HL-60 (cell line): ENCODE measurements at places on chromosomes 2 and 18.

- no peak for DNase-seq
Measured at GRCh38 chr2:195600778-195601177, 56.2 kb upstream of the SLC39A10 start.

GRCh38 chr2:88697370-88698026, 6.0 kb downstream of the RPIA start:
- no peak for DNase-seq

DNA sequence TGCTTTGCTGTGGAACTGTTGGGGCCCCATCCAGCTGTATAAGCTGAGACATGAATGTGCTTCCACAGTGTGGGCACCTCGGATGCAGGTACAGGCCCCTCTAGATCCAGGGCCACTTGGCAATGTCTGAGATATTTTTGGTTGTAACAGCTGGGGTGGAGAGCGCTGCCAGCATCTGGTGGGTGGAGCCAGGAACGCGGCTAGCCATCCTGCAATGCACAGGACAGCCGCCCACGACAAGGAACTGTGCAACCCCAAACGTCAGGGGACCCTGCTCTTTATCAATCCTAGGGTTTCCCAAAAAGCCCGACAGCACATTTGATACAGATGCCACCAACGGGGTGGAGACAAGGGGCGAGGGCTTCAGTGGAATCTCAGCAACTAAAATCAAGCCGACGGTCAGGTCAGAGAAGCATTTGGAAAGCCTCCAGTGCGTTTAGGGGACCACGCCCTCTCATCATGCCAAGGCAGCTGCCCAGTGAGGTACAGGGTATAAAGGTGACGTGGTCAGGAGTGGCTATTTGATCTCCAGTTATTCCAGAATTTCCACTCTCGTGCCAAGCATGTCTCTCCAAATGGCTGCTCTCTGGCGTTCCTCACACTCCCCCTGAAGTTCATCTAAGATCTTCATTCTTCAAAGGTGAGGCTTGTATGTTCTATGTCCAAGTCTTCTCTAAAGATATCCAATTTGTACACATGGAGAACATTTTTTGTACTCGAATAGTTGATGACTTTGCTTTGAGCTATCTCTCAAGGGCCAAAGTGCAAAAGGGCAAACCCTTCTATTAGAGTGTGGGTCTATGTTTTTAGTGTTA, 55.7 kb downstream of the LRRFIP1 start:
- DNase-seq, result no peak

- DNase-seq, result no peak
Measured at GRCh38 chr18:73787316-73787715, 360.3 kb downstream of the FBXO15 start.

DNA sequence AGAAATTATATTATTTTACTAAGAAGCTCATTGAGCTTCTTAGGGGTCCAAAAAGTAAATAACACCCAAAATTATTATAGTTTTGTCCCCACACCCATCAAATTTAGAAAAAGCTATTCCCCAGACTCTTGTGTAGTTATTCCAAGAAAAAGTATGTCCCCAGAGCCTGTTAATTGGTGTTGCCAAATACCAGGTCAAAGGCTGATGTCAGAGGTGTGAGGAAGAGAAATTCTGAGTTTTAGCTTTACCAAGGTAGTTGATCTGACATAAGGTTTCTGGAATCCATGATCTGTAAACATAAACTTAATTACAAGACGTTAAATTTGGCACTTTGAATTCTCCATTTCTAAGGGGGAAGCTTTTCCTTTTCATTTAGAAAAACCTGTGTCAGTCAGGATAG, 29.3 kb upstream of the PSME4 start:
- DNase-seq, result no peak

- DNase-seq, result no peak
Measured at GRCh38 chr18:26436176-26437051, 111.9 kb downstream of the KCTD1 start.

GRCh38 chr2:133484106-133484505, 84.2 kb downstream of the NCKAP5 start:
- DNase-seq, result no peak

DNA sequence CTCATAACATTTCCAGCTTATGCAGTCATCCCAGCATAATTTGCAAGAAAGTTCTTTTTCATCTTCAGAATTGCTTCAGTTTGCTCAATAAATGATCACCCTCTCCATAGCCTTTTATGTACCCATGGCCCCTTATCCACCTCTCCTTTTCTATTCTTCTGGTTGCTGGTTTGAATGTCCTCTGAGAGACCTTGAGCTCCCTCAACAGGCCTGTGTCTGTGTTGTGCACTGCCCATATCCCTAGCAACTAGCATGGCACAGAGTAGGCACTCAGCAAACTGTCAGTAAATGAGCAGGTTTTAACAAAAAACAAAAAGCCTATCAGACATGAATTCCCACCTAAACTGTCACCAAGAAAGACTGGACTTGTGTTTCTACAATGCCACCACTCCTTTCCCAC, 160.5 kb downstream of the AKAIN1 start:
- DNase-seq, result no peak

- DNase-seq, result no peak
Measured at GRCh38 chr2:44130441-44130840, 38.2 kb upstream of the PPM1B start.

DNA sequence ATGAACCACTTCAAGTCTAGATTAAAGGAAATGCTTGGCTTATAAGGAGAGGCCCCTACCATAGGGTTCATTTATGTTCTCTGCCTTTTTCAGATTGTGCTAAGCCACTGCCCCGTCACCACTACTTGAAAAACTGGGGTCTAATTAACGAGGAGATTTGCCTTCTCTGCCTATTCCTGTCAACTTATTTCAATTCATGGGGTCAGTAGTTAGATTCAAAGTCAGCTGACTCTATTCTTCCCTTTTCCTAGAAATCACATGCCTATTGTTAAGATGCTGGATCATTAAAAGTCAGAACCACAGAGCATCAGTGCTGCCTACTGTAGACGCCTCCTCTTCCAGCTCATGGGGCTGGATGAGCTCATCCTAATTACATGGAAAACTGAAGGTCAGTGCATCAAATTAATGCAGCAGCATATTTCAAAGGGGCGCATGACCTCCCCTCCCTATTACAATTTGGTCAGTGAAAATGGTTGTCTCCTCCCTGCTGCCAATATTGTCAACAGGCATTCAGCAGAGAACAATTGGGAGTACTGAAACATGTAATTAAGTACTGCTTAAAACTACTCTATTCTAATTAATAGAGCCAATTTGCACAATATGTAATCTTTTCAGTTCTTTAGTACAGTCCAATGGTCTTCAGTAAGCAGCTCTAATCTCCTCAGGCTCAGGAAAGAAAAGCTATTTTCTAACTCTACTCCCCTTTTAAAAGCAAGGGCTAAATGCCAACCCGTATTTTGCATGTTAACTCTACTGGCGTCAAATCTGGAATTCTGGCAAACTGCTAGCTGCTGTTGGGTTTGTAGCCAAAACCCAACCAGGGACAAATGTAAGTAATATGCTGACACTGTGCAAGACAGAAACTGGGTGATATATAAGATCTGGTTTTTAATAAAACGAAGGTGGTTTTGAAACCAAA, 117.4 kb upstream of the ITGB6 start:
- no peak for DNase-seq

DNA sequence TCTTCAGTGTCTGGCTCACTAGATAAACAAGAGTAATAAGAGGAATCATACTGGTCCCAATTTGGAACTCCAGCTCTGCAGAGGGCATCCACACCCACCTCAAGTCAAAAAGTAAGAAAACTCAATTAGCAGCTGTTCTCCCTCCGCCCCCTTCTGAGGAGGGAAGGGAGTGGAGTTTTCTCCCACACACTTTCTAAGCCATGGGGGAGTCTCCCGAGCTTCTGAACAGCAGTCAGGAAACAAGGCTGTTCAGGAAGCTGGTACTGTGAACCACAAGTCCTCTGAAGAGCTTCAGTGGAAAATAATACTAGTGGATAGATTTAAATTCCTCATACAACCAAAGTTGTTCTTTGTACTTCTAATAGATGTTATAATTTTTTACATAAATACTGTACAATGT, 32.9 kb upstream of the SPTBN1 start:
- DNase-seq, result no peak

GRCh38 chr2:173750353-173750801, 214.8 kb downstream of the SP3 start:
- DNase-seq, result no peak

GRCh38 chr2:88159481-88159880, 10.7 kb upstream of the THNSL2 start:
- no peak for DNase-seq

DNA sequence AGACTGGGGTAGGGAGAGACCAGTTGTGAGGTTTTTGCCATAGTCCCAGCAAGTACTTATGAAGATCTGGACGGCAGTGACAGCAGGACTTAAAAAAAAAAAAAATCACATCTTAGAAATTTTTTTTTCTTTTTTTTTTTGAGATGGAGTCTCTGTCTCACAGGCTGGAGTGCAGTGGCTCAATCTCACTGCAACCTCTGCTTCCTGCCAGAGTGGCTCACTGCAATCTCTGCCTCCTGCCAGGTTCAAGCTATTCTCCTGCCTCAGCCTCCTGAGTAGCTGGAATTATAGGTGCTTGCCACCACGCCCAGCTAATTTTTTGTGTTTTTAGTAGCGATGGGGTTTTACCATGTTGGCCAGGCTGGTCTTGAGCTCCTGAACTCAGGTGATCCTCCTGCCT, 22.4 kb upstream of the STAT4 start:
- no peak for DNase-seq

GRCh38 chr2:14944562-14945346, 312.2 kb downstream of the LRATD1 start:
- DNase-seq, result no peak

GRCh38 chr18:23094411-23095190, 40.7 kb upstream of the CABLES1 start:
- no peak for DNase-seq

GRCh38 chr2:236568068-236568921, 1.3 kb upstream of the ACKR3 start:
- DNase-seq, result no peak

DNA sequence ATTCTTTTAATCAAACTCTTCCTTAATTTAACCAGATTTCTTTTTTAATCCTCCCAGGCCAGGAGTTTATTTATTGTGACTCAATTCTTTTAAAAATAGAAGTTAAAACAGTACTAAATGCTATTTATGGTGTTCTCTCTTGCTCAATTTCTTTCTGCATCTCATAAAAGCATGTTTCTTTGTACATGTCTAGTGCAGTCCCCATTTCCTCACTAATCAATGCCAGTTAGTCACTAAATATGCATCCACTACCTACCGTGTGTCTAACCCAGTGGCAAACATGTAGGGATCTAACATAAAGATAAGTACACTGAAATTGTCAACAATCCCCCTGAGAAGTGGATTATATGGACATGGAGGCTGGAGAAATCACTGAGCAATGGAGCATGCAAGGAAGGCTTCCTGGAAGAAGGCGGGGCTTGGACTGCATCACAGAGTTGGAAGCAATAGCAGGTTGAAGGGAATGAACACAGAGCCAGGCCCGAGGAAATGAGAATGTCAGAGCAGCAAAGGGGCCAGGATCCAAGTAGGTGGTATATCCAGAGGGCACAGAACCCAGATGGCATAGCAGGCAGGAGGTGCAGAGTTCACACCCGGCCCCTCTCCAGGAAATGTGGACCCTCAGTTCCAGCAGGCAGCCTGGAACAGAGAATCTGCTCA, 105.3 kb upstream of the FOSL2 start:
- no peak for DNase-seq

- no peak for DNase-seq
Measured at GRCh38 chr2:2871480-2872308, 505.9 kb downstream of the EIPR1 start.

DNA sequence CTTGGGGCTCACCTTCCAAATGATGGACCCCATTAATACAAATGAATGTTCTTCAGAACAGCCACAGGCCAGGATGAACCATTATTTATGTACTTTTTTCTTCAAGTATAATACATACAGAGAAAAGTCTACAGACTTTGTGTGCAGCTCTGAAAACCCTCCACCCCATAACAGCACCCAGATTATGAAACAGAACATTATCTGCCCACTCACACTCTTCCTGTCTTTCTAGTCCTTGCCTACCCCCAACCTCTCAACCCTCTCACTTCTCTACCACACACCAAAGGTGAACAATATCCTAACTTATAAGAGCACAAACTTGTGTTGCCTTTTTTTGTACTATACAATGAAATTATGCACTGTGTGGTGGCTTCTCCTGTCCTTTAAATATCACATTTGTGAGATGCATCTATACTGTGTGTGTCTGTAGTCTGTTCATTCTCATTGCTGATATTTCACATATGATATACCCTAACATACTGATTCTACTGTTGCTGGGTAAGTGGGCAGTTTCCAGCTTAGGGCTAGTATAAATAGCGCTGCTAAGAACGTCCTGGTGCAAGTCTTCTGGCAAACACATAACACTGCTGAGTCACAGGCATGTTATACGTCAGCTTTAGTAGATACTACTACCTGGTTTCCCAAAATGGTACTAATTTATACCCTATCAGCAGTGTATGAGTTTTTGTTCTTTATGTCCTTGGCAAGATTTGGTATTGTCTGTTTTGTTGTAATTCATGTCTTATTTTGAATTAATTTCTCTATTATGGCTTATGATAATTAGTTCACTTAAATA, 1.0 kb upstream of the NPHP1 start:
- no peak for DNase-seq

DNA sequence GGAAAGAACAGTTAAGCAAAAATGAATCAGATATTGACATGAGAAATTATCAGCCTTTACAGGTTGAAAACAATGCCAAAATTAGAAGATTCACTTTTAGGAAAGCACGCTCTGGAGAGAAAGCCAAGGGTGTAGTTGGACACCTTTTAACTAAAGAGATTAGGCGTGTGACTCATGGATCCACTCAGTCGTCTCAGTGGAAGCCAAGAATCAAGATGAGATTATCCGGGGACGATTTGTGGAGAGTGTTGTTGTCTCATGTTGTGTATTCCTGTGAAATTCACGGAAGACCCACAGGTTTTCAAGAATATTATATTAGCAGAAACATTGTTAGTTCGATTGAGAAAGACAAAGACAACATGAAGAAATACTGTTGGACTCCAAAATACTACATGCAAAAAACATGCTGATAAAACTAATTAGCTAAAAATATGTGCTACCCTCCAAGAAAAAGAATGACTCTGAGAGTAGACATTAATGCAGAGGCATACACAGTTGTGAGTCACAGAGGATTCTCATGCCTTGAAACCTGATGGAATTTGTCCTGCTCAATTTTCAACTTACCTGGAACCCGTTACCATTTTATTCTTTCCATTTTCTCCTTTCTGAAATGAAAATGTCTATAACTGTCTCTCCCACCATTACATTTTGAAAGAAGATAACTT, 192.1 kb upstream of the RND3 start:
- no peak for DNase-seq
